ENCODE measurements at places on chromosomes 1 and 21. TPM values are rescaled to one million over a fixed set of nuclear protein-coding genes. Genes with fewer than 3 reads are reported as not detected.

The VSIG8 gene
- not detected for total RNA-seq

The DNALI1 gene
- 0.02 TPM for total RNA-seq

The ELF3 gene
- 101 TPM for total RNA-seq

The C4BPB gene
- total RNA-seq, result 2.1 TPM

The C1QTNF12 gene
- total RNA-seq, result 1.5 TPM

The CC2D1B gene
- 20.7 TPM for total RNA-seq

The FBXO2 gene
- 7.5 TPM for total RNA-seq

The FOXD3 gene
- 0.64 TPM for total RNA-seq

The SPRR2B gene
- total RNA-seq, result not detected

The RIMS3 gene
- total RNA-seq, result 1.3 TPM

The OPTC gene
- not detected for total RNA-seq

The ADORA3 gene
- not detected for total RNA-seq

The ST6GALNAC5 gene
- total RNA-seq, result 0.09 TPM

The TIPRL gene
- total RNA-seq, result 32.7 TPM

The PADI2 gene
- 1.4 TPM for total RNA-seq

The CHIA gene
- not detected for total RNA-seq

The USP16 gene
- 25.0 TPM for total RNA-seq

The TFF3 gene
- total RNA-seq, result not detected

The OR14K1 gene
- total RNA-seq, result not detected

The PADI1 gene
- 1.7 TPM for total RNA-seq

The PRDM16 gene
- total RNA-seq, result 0.28 TPM

The GALE gene
- 65.1 TPM for total RNA-seq

The TMEM222 gene
- total RNA-seq, result 44.6 TPM

The NOL9 gene
- total RNA-seq, result 5.6 TPM

The TINAGL1 gene
- total RNA-seq, result 0.41 TPM

The CD48 gene
- not detected for total RNA-seq

The OR10T2 gene
- not detected for total RNA-seq

The PGLYRP3 gene
- not detected for total RNA-seq

The CELA3A gene
- not detected for total RNA-seq

The FCMR gene
- 5.9 TPM for total RNA-seq

The CAP1 gene
- total RNA-seq, result 228 TPM

The OBSCN gene
- 3.8 TPM for total RNA-seq

The PTPRU gene
- 8.5 TPM for total RNA-seq

The SMCP gene
- not detected for total RNA-seq

The LRRC53 gene
- not detected for total RNA-seq

The LEPROT gene
- 54.7 TPM for total RNA-seq

Data from A549 treated with dexamethasone at 1 μM for 4 hours (cell line).